ENCODE measurements at places on chromosomes 13 and 19.
A peak's percentile ranks its signal among the peaks of the same experiment; 100 is the strongest.

GRCh38 chr13:27450921-27451471, 632 bp upstream of the MTIF3 start:
- ATAC-seq = peak; percentile 8

- ATAC-seq = no peak
Observed at GRCh38 chr13:42270857-42271215, 1.1 kb upstream of the AKAP11 start.

DNA sequence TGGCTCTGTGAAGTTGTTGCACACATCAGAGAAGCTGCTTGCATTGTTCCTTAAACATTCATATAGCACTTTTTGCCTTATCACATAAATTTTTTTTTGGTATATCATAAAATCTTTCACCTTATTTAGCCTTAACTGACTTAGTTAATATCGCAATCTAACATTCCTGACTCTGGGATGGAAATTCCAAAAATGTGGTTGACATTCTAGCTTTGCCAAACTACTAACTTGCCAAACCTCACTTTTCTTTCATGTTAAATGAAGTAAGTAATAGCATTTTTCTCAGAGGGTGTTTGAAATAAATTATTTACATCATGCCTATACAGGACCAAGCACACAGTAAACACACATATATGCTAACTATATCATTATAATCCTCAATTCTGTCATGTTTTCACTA, 736.9 kb upstream of the PCDH9 start:
- no peak for ATAC-seq

GRCh38 chr13:71863254-71863865, 3.6 kb downstream of the DACH1 start:
- no peak for ATAC-seq

- ATAC-seq = no peak
Observed at GRCh38 chr13:60679928-60680694, 283.1 kb downstream of the TDRD3 start.

DNA sequence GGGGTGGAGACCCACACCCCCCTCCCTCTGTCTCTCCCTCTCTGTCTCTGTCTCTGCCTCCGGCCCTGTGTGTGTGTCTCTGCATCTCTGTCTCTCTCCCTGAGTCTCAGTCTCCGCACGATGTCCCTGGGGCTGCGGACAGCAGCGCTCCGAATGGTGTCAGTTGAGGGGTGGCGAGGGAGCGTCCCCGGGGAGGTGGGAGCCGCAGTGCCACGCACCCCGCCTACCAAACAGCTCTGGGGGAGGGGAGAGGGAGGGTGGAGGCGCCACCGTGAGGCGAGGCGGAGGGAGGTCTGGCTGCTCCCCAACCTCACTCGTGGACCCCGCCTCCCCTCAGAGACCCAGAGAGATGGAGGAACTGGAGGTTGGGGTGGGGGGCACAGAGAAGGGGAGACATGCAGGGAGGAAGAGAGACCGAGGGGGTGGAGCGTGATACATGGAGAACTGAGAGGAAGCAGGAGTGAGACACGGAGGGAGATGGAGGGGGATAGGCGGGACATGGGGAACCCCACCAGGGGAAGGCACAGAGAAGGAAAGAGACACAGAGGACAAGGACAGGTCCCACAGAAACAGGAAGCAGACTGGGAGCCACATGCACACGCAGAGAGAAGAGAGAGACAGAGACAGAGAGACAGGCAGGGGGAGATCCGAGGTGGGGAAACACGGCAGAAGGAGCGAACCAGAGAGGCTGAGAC, 7.2 kb downstream of the ERFL start:
- no peak for ATAC-seq

- ATAC-seq = no peak
Observed at GRCh38 chr19:17681505-17682125, 6.5 kb downstream of the UNC13A start.

DNA sequence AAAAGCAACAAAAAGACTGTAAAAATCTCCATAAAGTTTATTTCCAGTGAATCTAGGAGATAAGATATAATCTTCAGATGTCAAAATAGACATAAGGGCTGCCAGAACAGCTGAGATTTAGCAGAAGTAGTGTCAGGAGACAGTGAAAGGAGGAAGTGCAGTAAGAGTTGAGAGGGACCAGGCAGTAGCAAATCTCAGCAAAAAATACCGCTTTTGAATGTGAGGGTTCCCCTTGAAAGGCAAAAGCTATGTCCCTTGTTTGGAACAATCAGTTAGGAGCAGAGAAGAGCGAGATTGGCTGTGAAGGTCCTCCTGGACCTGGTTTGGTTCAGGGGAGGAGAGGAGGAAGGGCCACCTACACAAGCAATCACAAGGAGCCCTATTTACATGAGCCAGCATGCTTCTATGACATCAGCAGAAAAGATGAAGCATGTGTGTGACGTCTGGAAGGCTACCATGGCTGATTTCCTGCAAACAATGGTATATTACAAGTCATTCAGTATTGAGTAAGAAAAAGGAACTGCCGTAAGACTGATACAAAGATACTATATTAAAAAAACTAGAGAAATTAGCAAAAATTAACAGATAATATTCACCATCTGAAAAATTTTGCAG, 98.9 kb upstream of the SIAH3 start:
- ATAC-seq = peak; percentile 36

- ATAC-seq = no peak
Observed at GRCh38 chr19:10344780-10345179, 5.4 kb upstream of the ICAM3 start.

DNA sequence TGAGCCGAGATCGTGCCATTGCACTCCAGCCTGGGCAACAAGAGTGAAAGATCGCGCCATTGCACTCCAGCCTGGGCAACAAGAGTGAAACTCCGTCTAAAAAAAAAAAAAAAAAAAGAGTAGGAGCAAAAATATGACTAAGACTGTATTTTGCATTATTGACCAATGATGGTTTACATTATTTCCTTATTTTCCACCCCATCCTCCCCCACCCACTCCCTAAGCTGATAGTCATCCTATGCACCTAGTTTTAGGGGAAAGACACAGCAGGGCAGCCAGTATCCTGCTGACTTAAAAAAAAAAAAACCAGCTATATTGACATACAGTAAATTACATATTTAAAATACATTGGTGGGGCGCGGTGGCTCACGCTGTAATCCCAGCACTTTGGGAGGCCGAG, 25.1 kb downstream of the VAV1 start:
- no peak for ATAC-seq

GRCh38 chr13:84137292-84137691, 255.0 kb upstream of the SLITRK1 start:
- ATAC-seq = no peak

- no peak for ATAC-seq
Observed at GRCh38 chr13:49110913-49111170, 109.3 kb upstream of the MLNR start.

- ATAC-seq = no peak
Observed at GRCh38 chr13:94702181-94703041, 9.9 kb downstream of the SOX21 start.

- ATAC-seq = no peak
Observed at GRCh38 chr19:15197275-15197941, 3.4 kb downstream of the NOTCH3 start.

GRCh38 chr19:1210227-1210538, 4.6 kb downstream of the STK11 start:
- ATAC-seq = no peak

DNA sequence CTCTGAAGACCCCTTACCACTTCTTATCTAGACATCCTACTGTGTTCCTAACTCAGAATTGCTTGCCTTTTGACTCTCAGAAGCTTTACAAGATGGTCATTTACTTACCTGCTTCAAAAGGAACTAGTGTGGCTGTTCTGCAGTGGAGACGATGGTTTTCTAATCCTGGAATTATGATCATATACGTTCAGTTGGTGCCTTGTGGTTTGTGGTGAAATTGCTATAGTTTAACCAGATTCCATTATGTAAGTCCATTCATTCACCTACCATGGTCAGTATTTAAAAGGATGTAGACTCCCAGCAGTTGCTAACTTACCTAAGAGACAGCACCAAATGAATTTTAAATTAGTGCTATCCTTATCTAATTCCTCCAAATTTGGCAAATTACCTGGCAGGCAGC, 210.9 kb downstream of the SHISA2 start:
- ATAC-seq = no peak

DNA sequence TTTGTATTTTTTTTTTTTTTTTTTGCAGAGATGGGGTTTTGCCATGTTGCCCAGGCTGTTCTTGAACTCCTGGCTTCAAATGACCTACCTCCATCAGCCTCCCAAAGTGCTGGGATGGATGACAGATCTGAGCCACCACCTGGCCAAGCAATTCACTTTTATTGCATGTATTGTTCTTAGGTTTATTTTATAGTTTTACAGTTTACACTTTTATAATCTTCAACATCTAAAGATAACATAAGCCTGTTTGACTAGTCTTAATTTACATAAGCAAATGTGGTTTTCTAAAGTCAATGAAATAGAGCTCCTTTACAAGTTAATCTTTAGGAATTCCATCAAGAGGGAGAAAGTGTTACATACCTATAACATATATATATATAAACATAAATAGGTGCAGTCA, 9.5 kb upstream of the MPV17L2 start:
- ATAC-seq = no peak

DNA sequence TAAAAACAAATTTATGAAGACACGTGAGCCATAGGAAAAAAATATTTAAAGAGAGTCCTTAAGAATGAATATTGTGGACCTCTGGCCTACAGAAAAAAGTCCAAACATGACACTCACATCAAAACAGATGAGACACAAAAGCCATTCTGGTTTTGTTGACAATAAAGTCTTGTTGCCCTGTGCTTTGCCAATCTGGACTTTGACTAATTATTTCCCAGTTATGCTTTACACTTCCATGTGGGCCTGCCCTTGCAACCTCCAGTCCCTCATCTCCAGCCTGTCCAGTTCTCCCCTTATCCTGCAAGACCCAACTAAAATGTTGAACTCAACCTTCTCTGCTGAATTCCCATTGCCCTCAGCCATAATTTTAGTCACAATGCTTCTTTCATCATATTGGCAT, 184.5 kb upstream of the SERP2 start:
- ATAC-seq = no peak

GRCh38 chr19:12648088-12648487, 18.5 kb downstream of the MAN2B1 start:
- no peak for ATAC-seq

GRCh38 chr13:23575632-23576031, 5.4 kb downstream of the TNFRSF19 start:
- no peak for ATAC-seq

- no peak for ATAC-seq
Observed at GRCh38 chr19:19405971-19406877, 749 bp downstream of the GATAD2A start.

- peak; percentile 73 for ATAC-seq
Observed at GRCh38 chr19:50003810-50004419, 21.3 kb downstream of the VRK3 start.

DNA sequence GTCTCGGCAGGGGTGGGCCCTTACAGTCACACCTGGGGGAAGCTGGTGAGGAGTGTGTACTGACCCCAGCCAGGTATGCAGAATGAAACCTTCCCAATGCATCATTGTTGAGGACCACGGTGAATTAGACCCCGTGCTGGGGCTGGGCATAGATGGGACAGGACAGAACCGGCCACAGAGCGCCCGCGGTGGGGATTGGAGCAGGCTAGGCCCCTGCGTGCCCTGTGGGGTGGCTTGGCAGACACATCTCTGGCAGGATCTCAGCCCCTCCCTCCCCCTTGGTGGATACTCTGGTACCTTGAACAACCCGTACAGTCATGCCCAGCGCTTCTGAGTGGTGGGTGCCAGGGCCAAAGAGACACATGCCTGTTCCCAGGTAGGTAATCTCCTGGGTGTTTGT, 200.6 kb downstream of the TEX29 start:
- ATAC-seq = peak; percentile 43

GRCh38 chr13:54486421-54487166, 1458.0 kb downstream of the OLFM4 start:
- no peak for ATAC-seq

- peak; percentile 36 for ATAC-seq
Observed at GRCh38 chr19:10604460-10604980, 17.4 kb upstream of the AP1M2 start.

DNA sequence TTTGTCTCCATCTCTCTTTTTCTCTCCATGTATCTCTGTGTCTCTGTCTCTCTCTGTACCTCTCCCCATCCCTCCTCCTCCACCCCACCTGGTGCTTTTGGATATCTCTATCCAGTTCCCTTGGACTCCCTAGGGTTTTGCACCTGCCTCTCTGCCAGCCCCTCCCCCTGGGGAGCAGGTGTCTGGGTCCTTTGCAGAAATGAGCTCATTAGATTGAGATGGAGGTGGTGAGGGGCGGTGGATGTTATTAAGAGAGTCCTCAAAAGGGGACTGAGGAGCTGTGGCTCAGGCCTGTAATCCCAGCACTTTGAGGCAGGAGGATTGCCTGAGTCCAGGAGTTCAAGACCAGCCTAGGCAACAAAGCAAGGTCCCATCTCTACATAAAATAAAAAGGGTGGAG, 2.1 kb downstream of the KCNN4 start:
- no peak for ATAC-seq

DNA sequence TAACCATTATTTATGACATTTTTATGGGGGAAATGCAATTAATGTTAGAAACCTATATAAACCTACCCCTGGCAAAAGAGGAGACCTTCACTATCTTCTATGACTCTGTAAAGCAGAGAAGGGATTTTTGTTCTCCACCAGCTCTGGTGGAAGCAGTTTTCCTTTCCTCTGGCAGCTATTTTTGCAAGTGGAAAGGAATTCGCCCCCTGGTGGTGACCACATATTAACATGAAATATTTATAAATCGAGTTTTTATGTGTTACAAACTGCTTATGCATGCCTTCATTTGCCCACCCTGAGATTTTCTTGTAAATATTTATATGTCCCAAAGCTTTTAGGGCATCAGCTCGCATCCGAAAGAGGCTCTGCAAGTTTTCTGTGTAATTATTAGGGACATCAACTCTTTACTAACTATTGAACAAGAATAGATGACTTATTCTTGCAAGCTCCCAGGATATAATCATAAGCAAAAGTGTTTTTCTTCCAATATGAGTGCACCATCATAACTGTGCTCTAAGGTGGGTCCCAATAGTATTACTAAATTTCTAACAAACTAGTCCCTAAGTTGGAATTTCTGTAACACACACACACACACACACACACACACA, 62.4 kb downstream of the SERTM1 start:
- ATAC-seq = no peak

- ATAC-seq = no peak
Observed at GRCh38 chr13:114129649-114130062, 2.8 kb downstream of the RASA3 start.

DNA sequence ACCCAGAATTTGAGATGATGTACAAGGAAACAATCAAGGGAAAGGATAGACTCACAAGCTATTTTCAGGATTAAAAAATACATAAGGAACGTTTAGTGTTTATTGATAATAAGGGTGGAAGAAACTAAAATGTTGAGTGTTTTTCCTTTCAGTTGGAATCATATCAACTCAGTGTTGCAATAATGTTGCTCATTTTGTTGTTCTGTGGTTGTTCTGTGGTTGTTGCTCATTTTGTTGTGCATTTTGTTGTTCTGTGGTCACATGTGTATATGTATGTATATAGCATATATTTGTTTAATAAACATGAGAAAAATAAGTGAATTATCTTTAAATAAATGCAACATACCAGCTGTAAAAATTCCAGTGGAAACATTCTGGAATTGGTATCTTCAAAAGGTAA, 262.4 kb upstream of the SPRY2 start:
- no peak for ATAC-seq

- no peak for ATAC-seq
Observed at GRCh38 chr13:28179974-28180373, 41.6 kb downstream of the PAN3 start.

All from esophagus mucosa (tissue), 1 donor.